ENCODE measurements at places on chromosomes 2 and 18. TPM values are rescaled to one million over a fixed set of nuclear protein-coding genes. Genes with fewer than 3 reads are reported as not detected.

DNA sequence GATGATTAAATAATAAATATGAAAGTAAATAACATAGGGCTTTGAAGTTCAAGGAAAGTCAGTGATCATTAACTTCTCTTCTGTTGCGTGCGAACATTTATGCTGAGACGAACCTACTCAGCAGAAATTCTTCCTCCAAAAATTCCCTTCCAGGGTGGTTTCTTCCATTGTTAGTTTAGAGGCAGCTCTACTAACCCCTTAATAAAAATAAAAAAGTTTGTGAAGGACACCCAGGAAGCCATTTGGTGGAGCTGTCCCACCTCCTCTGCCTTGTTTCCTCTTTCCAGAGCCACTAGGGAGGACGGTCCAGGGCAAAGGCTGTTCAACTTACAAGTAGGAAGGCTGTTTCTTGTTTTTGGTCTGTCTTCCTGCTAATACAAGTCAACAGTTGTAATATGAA lies 2.1 kb upstream of the SMAD2 start:
- no peak for DNase-seq

DNA sequence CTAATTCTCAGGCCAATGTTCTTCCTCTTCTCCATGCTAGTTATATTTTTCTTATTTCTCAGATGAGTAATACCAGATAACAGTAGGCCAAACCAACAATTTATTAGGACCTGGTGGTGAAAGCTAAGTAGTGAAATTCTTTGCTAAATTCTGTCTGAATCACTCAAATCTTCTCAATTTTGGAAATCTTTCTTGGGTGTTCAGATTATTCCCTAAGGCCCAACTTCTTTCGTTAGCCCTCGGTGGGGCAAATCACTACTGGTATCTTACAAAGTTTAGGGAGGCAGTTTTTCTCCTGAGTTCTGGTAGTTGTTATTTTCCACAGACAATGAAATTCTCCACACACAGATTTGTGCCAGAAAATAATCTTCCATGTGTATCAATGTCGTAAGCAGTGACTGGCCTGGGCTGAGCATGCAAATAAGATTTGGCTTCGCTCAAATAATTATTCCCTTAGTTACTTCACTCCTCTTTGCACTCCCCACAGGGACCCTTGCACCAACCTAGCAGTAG lies 443.5 kb upstream of the SLC14A2 start:
- no peak for DNase-seq

DNA sequence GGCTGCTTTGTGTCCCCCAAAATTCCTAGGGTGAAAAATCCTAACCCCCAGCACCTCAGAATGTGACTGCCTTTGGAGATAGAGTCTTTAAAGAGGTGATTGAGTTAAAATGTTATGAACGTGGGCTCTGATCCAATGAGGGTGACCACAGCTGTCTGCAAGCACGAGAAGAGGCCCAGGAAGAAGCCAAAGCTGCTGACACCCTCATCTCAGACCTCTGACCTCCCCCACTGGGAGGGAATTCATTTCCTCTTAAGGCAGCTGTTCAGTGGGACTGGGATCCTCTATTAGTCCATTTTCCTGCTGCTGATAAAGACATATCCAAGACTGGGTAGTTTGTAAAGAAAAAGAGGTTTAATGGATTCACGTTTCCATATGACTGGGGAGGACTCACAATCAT lies 544.4 kb downstream of the DCDC2C start:
- DNase-seq, result no peak

DNA sequence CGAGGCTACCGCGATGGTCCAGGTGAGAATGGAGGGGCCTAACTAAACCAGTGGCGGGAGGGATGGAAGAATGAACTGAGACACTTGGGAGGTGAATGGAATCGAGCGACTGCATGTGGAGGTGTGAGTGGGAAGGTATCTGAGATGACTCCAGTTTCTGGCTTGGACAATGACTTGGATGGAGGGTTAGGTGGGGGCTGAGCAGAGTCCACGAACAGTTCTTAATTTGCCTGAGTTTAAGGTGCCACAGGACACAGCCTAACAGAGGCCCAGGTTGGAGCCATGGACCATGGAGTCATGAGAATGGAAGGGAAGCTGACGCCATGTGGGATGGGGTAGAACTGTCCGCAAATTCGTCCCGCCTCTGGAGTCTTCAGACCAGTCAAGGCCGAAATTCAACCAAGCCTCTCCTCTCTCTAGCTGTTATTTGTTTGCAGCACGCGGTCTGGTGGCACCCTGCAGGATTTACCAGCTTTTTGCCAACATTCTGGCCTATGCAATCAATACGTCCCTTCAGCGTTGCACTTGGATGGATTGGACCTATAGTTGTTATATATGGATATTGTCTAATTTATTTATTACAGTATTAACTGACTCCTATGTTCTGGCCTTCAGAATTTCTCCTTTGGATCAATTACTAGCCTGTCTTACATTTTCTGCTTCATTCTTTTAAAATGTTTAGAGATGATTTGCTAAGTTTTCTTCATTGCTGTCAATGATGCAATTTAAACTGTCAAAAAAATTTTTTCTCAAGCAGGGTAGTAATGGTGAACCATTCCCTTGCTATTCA lies 940 bp upstream of the BOLA3 start:
- no peak for DNase-seq

DNA sequence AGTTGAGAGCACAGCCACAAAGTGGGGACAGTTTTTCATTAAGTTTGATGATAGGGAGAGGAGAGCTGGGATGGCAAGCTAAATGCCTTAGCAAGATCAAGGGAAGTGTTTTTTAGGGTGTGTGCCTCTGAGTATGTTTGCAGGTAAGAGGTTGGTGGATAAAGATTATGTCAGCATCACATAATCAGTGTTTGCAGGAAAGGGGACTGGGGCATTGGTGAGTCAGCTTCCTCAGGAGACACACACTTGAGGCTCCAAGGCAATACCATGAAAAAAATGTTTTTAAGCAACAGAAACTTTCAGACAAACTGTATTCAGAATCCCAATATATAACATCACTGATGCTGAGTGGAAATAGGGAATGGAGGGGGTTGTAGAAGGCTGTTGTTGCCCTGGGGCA lies 25.4 kb upstream of the DTNB start:
- DNase-seq, result no peak

GRCh38 chr2:48912110-48912509 lies 156.6 kb upstream of the LHCGR start:
- no peak for DNase-seq

- no peak for DNase-seq
Measured at GRCh38 chr18:22822024-22822423, 111.1 kb upstream of the RBBP8 start.

DYNAP gene
- total RNA-seq, result not detected

TMEM37 gene
- not detected for total RNA-seq

UPP2 gene
- not detected for total RNA-seq

LONRF2 gene
- 0.13 TPM for total RNA-seq

Data from CD8-positive, alpha-beta memory T cell (primary cell).